ENCODE measurements at places on chromosomes 7 and 10. TPM values are rescaled to one million over a fixed set of nuclear protein-coding genes. Genes with fewer than 3 reads are reported as not detected.

The TRIM50 gene
- total RNA-seq: not detected

The ERVW-1 gene
- total RNA-seq: not detected

The C10orf95 gene
- not detected for total RNA-seq

The VTI1A gene
- 21.2 TPM for total RNA-seq

The GPC2 gene
- 3.6 TPM for total RNA-seq

The GNGT1 gene
- not detected for total RNA-seq

The GPAM gene
- total RNA-seq: 8.4 TPM

The ACSM6 gene
- total RNA-seq: not detected

The SLC18A2 gene
- total RNA-seq: 0.02 TPM

The TEX36 gene
- total RNA-seq: not detected

Measured in H4 (cell line).